ENCODE measurements at places on chromosomes 12 and 14. TPM values are rescaled to one million over a fixed set of nuclear protein-coding genes. Genes with fewer than 3 reads are reported as not detected.

DNA sequence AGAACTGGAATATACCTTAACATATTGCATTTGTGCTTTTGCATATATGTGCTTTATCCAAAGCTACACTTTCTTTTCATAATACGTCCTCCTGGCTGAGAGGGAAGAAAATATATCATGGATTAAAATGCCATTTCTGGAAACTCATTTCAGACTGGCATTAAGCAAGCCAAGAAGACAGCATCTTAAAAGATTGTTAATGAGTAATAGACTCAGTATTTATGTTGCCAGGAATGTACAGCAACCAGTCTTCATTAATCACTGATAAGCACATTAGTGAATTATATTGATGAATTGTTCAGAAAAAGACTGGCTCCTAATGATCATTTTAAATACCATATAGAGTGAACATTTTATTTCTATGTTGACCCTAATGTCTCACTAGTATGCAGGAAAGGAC, 134.9 kb upstream of the IFNG-AS1 start:
- DNase-seq, result no peak
- H3K27me3 ChIP-seq, result no peaks in the 10 kb centered on the region
- H3K36me3 ChIP-seq, result no peaks in the 10 kb centered on the region

DNA sequence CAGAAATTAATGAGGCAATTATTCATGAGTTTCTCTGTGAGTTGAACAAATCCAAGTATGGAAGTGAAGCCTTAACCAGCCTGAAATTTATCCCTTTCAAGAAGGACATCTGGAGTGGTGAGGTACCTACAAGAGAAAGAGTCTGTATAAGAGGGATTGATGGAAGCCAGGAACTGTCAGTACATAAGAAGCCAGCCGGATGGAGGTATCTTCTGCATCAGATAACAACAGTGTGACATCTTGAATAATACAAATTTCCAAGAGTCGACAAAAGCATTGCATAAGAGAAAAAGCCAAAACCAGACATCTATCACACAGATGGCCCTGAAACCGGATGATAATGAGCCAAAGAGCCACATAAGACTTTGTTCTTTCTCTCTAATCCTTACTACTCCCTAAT, 781.2 kb downstream of the FLRT2 start:
- H3K4me1 ChIP-seq, result no peaks in the 10 kb centered on the region
- no peak for DNase-seq
- no peaks in the 10 kb centered on the region for H3K36me3 ChIP-seq
- H3K27me3 ChIP-seq, result no peaks in the 10 kb centered on the region

DNA sequence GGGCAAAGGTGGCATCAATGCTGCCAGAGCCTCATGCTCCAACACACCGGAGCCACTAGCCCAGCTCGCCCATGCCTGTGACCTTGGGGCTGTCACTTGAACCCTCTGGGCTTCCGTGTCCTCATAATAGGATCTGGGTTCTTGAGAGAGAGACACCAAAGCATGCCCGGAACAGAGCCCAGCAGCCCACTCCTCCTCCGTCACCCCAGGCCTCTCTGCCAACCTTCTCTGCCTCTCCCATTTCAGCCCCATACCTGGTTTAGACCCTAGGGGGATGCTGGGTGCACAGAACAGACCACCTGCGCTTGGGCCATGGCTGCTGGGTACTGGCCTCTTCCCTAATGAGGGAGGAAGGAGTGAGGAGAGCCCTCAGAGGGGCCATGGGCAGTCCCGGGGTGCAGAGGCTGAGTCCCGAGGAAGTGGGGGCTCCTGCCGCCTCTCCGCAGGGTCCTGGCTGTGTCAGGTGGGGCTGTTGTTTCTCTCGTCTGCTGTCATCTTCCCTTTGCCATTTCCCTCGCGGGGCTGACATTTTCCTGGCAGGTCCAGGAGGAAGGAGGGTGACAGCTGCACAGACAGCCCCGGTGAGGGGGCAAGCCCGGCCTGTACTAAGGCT, 172.4 kb upstream of the RTL1 start:
- H3K27me3 ChIP-seq, result peaks cover 4% of the 10 kb centered on the region
- H3K36me3 ChIP-seq, result no peaks in the 10 kb centered on the region
- no peak overlapping the region for H3K27ac ChIP-seq
- H3K4me3 ChIP-seq, result no peak overlapping the region
- peaks cover 38% of the 10 kb centered on the region for H3K4me1 ChIP-seq

GRCh38 chr14:66069036-66069435, 417.1 kb upstream of the CCDC196 start:
- H3K4me3 ChIP-seq, result no peak overlapping the region
- H3K27me3 ChIP-seq, result no peaks in the 10 kb centered on the region
- DNase-seq, result no peak
- no peaks in the 10 kb centered on the region for H3K4me1 ChIP-seq
- no peaks in the 10 kb centered on the region for H3K36me3 ChIP-seq

- DNase-seq, result no peak
- H3K27ac ChIP-seq, result no peak overlapping the region
- no peaks in the 10 kb centered on the region for H3K4me1 ChIP-seq
- no peaks in the 10 kb centered on the region for H3K36me3 ChIP-seq
These were observed 8.1 kb downstream of the LGR5 start for GRCh38 chr12:71447691-71448132.

GRCh38 chr12:131507881-131508280, 203.0 kb upstream of the SFSWAP start:
- no peak overlapping the region for H3K4me3 ChIP-seq
- no peaks in the 10 kb centered on the region for H3K36me3 ChIP-seq
- H3K27ac ChIP-seq, result no peak overlapping the region
- H3K4me1 ChIP-seq, result no peaks in the 10 kb centered on the region
- peaks cover 18% of the 10 kb centered on the region for H3K27me3 ChIP-seq
- DNase-seq, result no peak

DNA sequence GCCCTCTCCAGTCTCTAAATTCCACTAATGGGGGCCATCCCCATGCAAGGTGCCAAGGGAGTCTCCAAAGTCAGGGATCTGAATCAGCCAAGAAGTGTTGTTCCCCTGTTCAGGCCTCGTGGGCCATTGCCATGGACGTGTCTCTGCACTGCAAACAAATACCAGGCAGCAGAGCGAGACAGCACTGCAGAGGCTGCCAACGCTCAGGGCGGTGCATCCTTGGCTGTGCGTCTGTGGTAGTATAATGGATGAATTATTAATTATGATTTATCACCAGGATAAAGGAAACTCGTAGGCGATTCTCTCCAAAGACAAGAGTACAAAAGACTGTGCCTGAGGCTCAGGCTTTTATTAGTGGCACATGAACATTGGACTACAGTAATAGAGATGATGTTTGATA, 122.3 kb upstream of the NTF3 start:
- DNase-seq, result no peak
- H3K27ac ChIP-seq, result no peak overlapping the region
- H3K4me3 ChIP-seq, result no peak overlapping the region
- peaks cover 10% of the 10 kb centered on the region for H3K4me1 ChIP-seq
- no peaks in the 10 kb centered on the region for H3K27me3 ChIP-seq

Gene PFDN5
- 377 TPM for total RNA-seq

Gene STYK1
- total RNA-seq, result 0.48 TPM

Gene GAS2L3
- 14.9 TPM for total RNA-seq

Gene RNASE7
- total RNA-seq, result not detected

Measured in hepatocyte (in vitro differentiated cells).